Esophagus mucosa (tissue), 1 donor: ENCODE measurements at places on chromosomes 5 and 9. TPM values are rescaled to one million over a fixed set of nuclear protein-coding genes. Genes with fewer than 3 reads are reported as not detected.

GRCh38 chr5:176916337-176916736, 17.2 kb upstream of the HK3 start:
- ATAC-seq, result no peak

GRCh38 chr5:176543428-176544182, 5.5 kb upstream of the CDHR2 start:
- ATAC-seq, result peak; percentile 78

The UBE2QL1 gene
- total RNA-seq, result not detected

The OTULIN gene
- total RNA-seq, result 26.1 TPM

DNA sequence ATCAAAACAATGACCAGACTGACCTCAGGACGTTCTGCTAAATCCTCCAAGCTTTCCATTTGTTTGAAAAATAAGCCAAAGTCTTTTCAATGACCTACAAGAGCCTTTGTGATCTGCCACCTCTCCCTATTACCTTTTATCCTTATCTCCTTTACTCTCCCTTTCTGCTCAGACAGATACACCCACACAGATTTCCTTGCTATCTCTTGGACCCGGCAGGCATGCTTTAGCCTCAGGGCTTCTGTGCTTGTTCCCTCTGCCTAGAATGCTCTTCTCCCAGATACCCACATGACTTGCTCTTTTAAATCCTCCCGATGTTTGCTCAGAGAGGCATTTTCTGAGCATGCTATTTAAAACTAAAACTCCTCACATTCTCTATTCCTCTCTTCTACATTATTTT, 8.9 kb upstream of the ELOVL7 start:
- ATAC-seq, result no peak

The FAM81B gene
- not detected for total RNA-seq

- ATAC-seq, result no peak
Observed at GRCh38 chr9:7196467-7196866, 438.7 kb downstream of the KDM4C start.

DNA sequence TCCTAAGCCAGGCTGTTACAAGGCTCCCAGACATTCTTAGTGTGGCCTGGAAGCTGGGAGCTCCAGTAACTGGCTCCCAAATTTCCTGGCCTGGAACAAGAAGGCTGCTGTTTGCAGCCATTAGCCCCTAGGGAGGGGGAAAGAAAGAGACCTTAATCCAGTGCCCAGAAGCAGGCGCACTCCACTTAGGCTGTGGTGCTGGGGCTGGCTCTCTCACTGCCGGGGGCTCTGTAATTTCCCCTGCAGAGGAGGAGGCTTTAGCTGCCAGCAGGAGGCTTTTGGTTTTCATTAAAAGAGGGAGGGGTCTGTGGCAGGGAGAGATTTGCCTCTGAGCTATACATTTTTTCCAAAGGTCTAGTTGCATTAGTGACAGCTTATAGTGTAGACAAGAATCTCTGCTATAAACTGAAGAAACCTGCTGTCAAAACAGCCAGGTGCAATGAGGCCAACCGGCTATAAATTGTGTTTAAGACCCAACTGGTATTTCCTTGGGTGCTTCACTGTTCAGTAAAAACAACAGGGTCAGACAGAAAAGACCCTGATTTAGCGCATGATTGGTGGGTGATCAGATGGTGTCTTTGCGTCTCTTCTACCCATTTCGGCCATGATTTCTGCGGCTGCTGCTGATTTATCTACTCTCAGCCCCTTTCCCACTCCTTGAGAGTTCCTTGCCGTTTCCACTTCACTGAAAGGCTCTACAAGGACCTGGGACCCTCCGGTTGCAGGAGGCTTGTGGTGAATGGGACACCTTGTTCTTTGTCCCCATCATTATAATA, 254.6 kb downstream of the AOPEP start:
- ATAC-seq, result no peak

The PCBD2 gene
- total RNA-seq, result 16.1 TPM

DNA sequence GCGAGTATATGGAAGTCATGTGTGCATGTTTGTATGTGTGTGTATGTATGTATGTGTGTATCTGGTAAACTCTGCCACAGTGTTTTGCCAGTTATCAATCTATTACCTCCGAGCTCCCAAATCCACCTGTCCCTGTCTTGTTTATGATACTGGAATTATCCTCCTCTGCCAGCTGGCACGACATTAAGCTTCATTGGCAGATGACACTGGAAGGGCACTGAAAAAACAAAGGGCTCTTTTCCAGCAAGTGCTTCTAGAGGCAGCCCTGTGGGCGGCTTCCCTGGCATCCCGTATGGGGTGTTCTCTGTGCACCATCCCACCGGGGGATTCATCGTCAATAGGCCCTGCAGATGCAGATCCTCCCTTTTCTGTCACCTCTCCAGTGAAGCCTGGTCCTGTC, 221.5 kb downstream of the MSX2 start:
- no peak for ATAC-seq

The NFIB gene
- 37.2 TPM for total RNA-seq

GRCh38 chr5:54180630-54181031, 129.7 kb downstream of the ARL15 start:
- no peak for ATAC-seq

- no peak for ATAC-seq
Observed at GRCh38 chr9:80707120-80707519, 982.2 kb downstream of the TLE1 start.

DNA sequence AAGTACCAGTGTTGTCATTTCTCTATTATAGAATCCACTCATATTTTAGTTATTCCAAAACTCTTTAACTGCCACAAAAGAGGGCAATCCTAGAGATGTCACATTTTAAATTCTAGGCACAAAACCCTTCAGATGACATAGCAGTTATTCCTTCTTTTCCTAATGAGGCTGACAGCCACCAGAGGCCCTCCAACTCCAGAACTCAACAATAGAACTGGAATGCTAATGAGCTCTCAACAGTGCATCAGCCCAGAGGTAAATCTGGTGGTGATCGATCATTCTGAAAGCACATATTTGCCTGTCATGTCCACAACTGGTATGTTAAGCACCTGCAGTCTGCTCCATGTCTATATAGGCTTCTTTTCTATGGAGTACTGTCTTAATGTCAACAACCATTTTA, 40.2 kb upstream of the RAB3C start:
- ATAC-seq, result no peak

DNA sequence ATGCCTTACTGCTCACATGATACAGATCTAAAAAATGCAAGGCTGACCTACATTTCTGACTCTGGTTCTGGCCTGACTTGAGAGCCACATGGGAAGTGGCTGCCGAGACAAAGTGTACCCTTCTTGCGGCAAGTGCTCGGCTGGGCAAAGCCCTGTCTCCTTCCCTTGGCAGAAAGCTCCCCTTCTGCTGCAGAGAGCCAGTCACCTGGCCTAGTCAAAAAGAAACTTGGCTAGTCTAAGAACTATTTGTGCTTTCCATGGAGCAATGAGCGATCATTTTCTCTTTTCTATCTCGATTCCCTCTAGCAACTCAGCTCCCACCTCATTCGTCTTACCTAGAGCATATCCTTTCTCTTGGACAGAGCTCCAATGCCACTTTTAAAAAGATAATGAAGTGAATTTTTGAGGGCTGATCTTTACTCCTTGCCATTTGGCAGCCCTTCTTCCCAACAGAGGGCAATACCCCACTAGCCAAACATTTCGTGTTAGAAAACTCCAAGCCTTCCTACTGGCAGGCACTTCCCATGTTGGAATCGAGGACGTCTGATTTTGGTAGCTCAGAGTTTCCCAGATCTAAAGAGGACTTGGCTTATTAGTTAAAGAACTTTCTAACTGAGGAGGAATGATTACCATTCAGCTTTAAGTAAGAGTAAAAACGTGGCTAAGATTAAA, 108.1 kb upstream of the PRRC1 start:
- no peak for ATAC-seq

- ATAC-seq, result no peak
Observed at GRCh38 chr5:179777909-179778308, 15.9 kb upstream of the LTC4S start.
